ENCODE measurements at places on chromosomes 11 and 22.

DNA sequence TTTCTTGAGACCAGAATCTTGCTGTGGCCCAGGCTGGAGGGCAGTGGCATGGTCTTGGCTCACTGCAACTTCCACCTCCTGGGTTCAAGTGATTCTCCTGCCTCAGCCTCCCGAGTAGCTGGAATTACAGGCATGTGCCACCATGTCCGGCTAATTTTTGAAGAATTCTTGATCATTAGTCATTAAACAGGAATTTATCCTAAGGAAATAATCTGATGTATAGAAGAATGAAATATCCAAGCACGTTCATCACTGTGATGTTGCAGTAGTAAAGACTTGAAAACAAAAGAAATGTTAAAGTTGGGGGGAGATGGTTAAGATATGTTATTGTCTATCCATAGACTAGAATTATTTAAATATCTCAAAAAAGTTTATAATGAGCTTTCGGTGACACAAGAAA is 23.6 kb downstream of the CBL start:
- no peak for DNase-seq

- DNase-seq, result no peak
These were observed 3.4 kb upstream of the ZC3H12C start for GRCh38 chr11:110089617-110090282.

DNA sequence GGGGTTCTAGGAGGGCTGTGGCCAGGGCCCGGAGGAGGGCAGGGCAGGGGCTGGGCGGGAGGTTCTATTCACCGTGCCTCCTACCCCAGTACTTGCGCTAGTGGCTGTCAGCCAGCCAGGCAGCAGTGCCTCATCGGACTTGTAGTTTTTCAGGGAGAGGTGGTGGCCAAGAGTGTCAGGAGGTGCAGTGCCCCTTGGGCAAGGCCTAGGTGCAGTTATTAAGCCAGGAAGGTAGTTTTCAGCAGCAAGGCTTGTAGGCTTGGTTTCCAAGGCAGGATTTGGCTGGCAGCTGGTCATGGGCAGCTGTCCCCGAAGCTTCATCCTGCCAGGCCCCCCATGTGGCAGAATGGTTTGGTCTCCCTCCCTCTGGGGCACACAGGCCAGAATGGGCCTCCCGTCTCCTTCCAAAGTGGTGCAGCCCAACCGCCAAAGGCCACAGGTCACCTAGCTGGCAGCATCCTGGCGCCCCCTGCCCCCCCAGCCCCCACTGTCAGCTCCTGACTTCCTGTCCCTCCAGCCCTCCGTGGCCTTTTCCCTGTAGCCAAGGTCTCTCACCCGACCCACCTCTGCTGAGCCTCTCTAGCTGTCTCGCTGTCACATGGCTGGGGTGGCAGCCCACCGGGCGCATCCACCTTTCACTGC is 8.5 kb downstream of the CCDC88B start:
- DNase-seq, result no peak

DNA sequence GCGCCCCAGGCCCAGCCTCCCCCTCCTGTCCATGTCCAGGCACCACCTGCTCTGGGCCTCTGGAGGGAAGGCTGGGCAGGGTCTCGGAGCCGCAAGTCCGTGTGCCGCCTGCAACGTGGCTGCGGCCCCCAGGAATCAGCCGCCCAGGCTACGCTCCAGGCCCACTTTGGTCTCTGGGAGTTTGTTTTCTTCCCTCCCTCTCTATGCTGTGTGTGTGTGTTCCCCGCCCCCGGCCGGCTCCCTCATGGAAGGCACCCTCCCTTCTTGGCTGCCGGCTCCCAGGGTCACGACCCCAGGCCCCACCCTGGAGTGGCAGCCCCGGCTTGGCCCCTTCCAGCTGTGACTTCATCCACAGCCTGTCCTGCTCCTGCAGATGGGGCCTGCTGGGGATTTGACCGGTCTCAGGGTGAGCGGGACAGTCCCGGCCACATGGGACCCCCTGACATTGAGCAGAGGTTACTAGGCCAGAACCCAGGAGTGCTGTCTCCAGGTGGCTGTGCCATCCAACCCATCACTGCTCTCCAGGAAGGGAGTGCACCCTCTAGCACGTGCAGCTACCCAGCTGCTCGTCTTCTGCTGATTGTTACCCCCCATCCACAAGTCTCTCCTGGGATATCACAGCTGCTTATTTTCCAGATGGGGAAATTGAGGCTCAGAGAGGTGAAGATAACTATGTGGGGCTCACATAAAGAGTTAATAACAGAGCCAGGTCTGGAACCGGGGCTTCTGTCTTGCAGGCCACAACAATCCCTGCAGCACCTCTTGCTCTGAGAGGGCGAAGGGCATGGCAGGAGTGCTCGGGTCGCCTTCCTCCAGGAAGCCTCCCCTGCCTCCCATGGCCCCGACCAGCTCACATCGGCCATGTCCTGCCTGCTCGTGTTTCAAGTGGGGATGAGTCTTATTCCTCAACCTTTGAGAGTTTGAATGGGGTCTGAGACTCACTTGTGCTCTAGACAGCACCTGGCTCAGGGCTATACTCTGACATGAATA is 2.8 kb upstream of the LIF start:
- no peak for DNase-seq

DNA sequence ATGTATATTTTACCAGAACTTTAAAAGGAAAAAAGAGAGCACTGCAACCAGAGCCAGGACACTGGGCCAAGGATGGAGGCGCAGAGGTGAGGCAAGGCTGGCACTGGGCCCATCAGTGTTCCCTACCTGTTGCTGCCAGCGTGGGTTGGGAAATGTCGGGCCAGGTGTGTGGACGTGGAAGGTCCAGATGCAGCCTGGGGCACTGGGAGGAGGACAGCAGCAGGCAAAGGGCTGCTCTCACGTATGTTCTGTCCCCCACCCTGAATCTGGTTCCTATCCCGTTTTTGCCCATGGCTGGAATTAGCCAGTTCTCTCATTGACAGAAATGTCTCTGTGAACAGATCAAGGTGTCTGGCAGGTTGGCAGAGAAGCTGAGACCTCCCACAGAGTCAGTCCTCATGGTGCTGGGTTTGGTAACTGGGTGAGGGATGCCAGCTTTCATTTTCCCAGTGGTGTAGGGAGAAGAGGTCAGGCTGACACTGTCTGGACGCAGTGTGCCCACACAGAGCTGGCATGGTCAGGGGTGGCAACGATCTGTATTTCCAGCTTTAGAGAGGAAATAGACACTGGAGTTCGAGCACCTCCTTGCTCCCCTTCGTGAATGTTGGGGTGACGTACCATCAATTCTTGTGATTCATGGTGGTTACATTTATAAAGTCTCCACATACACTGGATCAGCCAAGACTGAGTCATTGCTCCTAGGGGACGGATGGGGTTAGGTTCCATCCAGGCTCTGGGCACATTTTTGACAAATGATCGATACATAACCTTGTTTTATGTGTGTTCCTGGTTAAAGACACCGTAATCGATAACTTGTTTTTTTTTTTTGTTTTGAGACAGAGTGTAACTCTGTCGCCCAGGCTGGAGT is 4.3 kb upstream of the PNPLA3 start:
- DNase-seq, result no peak

DNA sequence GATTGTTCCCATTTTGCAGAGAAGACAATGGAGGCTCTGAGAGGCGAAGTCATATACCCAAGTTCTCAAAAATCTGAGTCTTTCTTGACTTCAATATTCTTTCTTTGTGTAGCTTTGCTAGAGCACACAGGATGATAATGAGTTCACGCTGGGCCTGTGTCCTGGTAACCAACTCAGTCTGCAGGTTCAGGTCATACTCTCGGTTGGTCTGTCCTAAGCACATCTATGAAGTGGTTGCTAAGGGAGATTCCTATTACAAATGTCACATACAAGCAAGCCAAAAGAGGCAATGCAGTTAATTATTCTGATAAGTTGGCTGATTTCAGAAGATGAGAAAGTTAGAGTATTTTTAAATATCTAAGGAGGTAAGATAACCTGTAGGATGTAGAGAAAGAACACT is 481.0 kb downstream of the SOX6 start:
- DNase-seq, result no peak

GRCh38 chr11:19769820-19770219 is 57.2 kb downstream of the NAV2 start:
- no peak for DNase-seq

GRCh38 chr11:33296695-33297094 is 39.5 kb downstream of the HIPK3 start:
- no peak for DNase-seq

- DNase-seq, result no peak
These were observed 32.4 kb downstream of the POU2F3 start for GRCh38 chr11:120272303-120272702.

DNA sequence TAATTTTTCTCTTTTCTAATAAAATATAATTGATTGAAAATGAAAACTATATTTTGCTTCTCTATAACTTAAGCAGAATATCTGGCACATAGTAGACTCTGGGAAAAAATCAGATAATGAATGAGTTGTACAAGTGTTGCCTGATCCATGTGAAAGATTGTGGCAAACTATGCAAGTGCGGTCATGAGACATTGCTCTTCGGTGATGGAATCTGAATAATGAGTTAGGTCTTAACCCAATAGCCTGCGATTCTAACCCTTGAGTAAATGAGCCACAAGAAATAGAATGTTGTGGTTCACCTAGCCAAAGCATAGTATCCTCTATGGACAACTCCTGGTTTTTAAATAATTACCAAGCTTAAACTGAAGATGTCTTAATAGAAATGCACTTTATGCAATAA is 333.7 kb upstream of the LUZP2 start:
- no peak for DNase-seq

DNA sequence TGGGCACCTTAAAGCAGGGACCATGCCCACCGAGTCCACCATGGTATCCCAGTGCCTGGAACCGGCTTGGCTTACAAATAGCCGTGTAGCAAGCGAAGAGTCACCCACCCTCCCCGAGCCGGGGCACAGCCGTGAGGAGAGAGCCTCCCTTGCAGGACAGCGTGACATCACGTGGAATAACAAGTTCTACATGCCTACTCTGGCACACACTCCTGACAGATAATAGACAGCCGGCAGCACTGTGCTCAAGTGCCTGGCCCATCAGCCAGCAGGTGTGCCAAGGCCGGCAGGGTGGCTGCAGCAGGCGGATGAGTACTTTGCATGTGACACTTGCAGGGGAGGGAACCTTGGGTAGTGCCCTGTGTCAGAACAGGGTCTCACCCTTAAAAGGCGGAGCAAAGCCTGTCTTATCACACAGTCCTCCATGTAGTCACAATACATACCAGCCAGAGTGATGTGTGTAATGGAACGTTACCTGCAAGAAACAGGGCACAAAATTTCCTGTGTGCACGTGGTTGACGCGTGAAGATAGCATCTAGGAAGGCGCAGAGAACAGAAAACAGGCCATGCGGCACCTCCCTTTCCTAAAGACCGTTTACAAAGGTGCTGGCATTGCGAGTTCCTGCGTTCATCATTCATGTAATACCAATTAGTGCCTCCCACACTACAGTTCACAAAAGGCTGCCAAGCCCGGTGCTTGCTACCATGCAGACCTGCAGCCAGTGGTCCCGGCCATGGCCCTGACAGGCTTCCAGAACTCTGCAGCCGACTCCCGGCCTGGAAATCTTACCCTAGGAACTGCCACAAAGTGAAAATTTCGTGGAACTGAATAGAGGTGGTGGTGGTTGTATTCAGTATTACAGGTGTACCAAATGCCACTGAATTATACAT is 16.4 kb downstream of the TOM1 start:
- no peak for DNase-seq

GRCh38 chr11:13955971-13956421 is 6.5 kb upstream of the SPON1 start:
- no peak for DNase-seq

GRCh38 chr11:16393340-16393739 is 37.0 kb upstream of the SOX6 start:
- no peak for DNase-seq

GRCh38 chr11:119533921-119534736 is 111.2 kb upstream of the THY1 start:
- DNase-seq, result no peak

DNA sequence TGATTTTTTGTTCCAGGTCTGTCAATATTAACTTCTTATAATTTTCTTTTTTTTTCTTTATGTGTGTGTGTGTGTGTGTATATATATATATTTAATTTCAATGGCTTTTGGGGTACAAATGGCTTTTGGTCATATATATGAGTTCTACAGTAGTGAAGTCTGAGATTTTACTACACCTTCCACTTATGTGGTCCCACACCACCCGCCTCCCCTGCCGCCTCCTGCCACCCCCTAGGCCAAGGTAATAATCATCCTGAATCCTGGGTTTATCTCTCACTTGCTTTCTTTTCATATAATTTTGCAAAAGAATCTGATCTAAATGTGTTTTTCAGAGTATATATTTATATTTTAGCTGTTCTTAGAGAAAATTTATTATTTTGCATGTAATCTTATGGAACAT is 11.1 kb downstream of the NEAT1 start:
- DNase-seq, result no peak

DNA sequence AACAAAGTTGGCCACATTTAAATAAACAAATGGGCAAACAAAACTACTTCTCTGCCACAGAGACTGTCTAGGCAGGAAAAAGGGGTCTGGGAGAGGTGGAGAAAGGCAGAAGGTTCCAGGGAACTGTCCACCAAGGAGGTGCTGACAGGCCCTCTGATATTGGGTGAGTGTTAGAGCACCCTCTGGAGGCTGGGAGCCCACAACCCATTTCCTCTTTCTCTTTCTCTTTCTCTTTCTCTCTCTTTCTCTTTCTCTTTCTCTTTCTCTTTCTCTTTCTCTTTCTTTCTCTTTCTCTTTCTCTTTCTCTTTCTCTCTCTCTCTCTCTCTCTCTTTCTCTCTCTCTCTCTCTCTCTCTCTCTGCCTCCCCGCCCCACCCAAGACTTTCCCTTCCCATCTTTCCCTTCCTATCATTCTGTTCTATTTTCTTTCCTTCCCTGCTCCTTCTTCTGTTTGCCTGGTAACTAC is 912.8 kb downstream of the DLG2 start:
- DNase-seq, result no peak

DNA sequence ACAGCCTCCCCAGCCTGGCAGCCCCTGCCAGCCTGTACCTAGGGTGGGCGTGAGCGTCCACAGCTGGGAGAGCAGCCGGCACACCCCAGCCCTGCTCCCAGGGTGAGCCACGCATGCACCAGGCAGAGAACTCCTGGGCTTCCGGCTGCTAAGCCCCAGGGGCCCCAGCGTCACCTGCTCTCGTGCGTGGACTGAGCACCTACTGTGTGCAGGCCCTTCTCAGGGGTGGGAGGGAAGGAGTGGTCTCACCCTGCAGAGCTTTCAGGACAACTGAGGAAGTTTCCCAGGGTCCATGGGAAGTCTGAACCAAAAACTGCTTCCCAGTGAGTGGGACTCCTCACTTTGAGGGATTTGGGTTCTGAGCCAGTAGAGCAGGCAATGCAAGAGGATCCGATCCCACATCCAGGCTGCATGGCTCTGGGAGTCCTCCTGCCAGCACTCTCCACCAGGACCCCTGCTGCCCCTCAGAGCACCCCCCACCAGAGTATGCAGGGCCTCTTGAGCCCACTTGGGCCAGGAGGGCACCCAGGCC is 47.1 kb upstream of the PRODH start:
- DNase-seq, result no peak

GRCh38 chr11:40029391-40029790 is 1430.1 kb downstream of the LRRC4C start:
- no peak for DNase-seq

Measured in SIG-M5 (cell line).